ENCODE measurements at places on chromosomes 2 and 18.

DNA sequence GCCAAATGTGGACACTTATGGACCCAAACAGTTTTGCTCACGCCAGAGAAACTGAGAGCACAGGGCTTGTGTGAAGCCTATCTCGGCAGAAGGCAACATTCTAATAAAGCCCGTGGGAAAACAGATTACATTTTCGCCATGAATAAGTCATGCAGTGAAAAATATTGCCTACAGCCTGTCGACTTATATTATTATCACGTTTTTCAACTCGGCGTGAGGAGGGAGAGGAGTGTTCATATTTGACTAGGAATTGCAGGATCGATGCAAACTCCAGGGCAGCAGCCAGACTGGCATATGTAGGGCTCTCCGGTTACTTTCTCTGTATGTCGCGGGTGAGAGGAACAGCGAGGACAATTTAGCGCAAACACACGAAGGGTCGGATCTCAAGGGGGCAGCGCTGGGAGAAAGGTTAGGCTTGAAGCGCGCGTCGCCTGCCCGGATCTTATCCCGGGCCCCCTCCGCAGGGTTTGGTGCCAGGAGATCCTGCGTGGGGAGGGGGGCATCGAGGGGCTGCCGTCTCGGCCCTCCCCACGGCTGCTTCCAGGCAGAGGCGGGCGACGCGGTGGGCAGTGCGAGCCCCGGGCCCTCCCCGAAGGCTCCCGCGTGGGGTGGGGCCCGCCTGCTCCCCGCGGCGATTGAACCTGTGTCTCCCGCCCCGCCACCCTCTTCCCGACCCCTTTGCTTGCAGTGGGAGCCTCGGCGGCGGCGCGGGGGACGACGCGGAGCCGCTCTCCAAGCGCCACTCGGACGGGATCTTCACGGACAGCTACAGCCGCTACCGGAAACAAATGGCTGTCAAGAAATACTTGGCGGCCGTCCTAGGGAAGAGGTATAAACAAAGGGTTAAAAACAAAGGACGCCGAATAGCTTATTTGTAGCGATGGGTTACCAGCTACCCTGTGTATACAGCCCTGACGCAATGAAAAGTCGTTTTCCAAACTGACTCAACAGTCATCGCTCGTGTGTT lies 4.4 kb downstream of the ADCYAP1 start:
- DNase-seq: no peak

- DNase-seq: no peak
Observed at GRCh38 chr2:138329591-138329990, 172.0 kb upstream of the SPOPL start.

DNA sequence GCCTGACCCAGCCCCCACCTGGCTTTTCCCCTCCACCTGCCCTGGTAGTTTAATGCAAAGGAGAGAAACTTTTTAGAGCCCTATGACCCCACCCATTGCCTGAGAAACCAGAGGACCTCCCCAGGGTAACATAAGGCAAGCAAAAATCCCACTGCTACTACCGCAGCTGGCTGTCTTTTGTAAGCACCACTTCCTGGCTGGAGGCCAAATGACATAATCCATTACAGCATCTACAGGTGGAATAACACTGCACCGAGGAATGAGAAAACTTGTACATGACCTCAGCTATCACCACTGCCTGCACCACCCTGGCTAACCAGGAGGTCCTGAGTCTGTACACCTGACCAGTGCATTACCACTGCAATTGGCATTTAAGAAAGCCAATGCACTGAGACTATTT lies 149.6 kb upstream of the GALNT5 start:
- no peak for DNase-seq

DNA sequence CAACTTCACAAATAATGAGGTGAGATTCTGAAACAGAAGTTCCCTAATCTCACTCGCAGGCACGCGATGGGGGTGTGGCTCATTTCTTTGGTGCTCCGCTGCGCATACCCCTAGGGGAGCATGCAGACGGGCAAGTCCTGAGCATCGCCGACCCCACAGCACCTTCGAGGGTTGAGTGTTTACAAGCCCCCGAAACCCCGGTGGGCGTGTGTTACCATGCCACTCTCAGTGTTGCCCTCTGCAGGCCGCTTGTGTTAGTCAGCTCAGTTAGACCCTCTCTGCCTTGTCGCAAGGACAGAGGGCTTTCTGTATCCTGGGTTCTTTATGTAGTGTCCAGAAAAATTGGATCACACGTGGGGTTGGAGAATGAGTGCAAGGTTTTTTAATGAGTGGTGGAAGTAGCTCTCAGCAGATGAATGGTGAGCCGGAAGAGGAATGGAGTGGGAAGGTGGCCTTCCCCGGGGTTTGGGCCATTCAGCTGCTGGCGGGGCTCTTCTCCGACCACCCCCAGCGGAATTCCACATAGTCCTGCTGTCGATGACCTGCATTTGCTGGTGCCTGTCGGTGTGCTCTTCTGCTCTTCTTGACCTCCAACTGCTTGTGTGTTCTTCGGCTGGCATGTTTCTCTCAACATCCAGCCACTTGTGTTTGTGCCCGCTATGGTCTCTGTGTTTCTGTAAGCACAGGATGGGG lies 191.3 kb downstream of the RPRM start:
- DNase-seq: peak; percentile 10

DNA sequence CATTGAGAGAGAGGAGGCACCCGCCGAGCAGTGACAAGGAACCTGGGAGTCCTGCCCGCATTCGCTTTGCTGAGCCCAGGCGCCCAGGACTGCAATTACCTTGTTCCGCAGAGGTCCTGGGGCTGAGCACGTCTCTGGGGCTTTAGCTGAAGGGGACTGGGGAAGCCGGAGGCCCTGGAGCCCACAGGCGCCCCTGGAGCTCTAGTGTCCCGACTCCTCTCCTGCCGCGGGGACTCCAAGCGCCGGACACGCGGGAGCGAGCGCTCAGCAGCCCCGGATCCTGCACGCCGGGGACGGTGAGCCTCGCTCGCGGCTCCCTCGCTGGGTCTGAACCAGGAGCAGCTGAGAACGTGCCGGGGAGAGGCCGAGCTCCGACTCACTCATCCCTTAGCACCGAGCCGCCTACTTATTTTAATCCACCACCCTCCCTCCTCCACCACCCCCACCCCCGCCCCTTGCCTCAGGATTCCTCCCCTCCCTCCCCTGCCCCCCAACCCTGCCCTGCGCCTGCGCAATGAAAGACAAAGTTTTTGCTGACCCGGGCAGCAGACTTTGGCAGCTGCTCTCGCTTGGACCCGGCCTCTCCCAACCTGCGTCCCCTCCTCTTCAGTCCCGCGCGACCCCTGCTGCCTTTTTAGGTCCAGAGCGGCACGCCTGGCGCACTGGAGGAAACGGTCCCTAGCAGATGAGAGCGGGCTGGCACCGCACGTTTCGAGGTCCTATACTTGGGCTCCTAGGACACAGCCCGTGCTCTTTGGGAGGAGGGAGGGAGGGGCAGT lies at the start of gene OSR1:
TSS of gene OSR1 (minus strand) at position 382 of the 779 bp plus-strand sequence. CDS start 4,818 bp downstream, outside the sequence.
- no peak for DNase-seq
